ENCODE measurements at places on chromosomes 2 and 18.

- no peak for DNase-seq
These were observed 141.5 kb upstream of the NDUFV2 start for GRCh38 chr18:8960740-8961657.

DNA sequence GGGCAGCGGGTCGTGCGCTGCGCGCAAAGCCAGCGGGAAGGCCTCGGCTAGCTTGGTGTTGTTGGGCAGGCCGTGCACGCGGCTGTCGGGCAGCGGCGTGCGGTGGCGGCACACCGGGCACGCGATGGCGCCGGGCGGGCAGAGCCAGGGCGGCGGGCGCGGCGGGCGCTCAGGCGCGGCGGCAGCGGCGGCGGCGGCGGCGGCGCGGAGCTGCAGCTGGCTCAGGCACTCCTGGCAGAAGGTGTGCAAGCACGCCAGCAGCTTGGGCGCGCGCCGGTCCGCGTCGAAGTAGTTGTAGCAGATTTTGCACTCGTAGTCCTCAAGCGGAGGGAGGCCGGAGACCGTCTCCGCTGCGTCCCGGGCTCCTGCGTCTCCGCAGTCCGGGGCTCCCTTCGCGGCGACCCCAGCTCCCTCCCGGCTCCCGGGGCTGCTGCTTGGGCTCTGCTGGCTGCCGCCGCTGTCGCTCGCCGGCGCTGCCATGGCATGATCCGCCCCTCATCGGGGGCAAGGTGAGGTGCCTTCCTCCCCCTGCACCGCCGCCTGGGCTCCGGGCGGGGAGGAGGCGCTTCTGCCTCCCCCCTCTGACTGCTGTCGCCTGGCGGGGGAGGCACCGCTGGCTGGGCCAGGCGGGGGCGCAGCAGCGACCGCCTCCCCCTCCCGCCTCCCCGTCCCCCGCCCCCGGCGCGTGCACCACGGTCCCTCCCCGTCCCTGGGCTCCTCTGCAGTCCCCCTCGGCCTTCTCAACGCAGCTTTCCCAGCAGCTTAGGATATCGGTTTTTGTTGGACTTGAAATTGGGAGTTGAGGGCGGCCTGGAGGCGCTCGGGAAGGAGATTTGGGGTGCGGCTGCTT, 21.0 kb upstream of the PAX3 start:
- DNase-seq: no peak

DNA sequence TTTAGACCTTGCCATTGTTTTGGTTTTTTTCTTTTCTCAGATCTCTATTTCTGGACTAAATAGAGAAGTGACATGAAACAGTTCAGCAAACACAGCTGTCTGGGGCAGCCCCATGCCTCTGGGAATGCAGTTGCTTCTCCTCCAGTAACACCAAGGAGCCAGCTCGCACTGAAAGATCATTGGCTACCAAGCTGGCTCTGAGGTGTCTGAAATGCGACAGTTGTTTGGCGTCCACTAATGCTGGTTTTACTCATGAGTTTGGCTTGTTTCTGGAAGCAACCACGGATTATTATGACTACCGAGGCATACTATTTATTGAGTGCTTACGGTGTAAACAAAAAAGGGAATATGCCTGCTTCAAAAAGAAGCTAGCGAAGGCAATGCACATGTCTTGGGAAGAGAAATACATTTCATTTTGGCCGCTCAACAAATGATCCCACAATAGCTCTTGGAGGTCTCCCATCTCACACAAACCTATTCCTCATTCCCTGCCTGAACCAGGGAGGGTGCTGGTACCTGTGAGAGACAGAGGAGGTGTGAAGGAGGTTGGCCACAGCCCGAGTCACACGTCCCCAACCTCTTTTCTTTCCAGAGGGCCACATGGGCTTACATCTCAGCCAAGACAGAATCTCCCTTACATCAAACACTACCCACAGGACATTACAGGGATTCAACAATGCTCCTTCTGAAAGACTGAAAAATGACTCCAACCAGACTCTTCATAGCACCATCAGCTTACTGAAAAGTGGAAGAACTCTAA, 37.5 kb upstream of the NEB start:
- DNase-seq: no peak

DNA sequence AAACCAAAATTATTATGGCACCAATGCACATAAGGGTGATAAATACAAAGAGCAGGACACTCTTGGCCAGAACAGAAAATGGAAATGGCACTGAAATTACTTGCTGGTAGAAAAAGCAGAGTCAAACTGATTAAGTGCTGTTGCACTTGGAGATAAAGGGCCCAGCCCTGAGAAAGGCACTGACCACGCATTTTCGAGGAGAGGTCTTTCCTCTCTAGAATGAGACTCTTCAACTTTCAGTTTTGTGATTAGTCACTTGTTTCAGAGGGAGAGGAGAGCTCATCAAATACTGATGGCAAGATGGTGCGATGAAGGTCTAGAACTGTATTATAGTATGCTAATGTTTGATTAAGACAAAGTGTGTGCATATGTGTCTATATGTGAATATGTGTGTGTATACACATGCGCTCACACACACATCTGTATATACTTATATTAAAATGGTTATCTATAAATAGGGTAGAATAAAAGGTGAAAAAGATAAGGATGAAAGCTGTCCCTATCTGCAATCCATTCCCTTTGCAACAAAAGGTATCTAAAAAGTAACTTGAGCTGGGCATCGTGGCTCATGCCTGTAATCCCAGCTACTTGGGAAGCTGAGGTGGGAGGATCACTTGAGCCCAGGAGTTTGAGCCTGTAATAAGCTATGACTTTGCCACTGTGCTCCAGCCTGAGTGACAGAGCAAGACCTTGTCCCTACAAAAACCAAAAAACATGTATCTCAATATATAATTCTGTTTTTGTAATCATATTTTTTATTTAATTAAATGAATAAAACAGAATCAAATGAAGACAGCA, 48.8 kb upstream of the ZDBF2 start:
- no peak for DNase-seq

DNA sequence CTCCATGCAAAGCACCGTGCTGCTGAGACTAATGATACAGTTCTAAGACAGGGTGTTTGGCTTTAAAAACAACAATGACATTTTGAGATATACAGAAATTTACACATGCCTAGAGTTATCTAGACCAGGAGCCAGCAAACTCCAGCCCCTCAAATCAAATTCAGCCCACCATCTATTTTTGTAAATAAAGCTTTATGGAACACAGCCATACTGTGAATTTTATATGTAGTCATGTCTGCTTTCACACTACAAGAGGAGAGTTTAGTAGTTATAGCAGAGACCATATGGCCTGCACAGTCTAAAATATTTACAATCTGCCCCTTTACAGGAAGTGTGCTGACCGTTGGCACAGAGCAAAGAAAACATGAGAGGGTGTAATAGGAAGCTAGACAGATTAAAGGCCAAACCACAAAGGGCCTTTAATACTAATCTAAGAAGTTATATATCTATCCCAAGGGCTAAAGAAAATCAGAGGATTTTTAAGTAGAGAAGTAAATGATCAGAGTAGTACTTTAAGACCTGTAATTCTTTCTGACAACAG, 39.4 kb downstream of the NBAS start:
- no peak for DNase-seq

DNA sequence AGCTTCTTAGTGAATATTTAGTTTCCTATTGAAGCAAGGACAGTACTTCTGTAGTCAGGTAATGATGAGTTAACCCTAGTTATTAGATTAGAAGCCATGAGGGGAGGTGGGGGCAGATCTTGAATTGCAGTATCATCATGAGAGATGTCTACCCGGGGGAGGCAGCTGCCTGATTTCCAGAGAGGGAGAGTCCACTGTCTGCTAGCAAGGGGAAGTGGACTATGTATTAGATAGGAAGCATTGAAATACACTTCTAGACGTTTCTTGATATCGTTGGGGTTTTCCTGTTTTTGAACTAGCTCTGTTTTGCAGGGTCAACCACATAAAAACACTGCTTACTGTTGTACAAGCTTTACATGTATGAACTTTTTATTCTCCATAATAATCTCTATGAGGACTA, 38.8 kb downstream of the APLF start:
- DNase-seq: no peak

DNA sequence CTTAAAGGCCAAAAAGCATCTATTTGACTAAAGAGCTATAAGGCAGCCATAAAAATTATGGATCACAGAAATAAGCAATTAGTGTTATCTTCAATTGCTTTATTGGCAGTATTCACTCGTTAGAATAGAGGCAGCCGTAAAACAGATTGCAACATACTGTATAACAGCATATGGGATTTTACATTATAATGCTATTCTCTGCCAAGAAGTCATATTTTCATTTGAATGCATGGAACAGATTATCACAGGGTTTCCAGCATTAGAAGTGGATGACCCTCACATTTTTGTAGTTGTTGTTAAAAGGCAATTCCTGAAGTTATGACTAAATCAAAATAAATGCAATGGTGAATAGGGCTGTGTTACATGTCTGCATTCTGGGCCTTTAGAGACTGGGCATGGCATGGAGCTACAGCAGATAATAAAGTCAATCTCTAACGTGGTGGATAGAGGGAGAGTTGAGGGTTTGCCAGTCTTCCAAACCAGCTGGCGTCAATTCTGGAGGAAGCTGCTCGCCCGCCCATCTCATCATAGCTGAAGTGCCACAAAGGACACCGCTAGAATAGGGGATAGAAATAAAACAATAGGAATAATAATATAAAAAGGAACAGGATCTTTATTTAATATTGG, 155.4 kb upstream of the VRK2 start:
- DNase-seq: no peak

GRCh38 chr2:217090024-217090473, 230.2 kb upstream of the TNP1 start:
- DNase-seq: no peak

GRCh38 chr2:232926431-232926939, 56.4 kb downstream of the SNORC start:
- DNase-seq: no peak

Measured in activated gamma-delta T cell treated with Interleukin-2 at 50 U/mL for 16 hours (primary cell).